ENCODE measurements at places on chromosomes 16 and 17.
A peak's percentile ranks its signal among the peaks of the same experiment; 100 is the strongest.

- DNase-seq: peak; percentile 33
Observed at GRCh38 chr17:34706029-34706428, 126.6 kb downstream of the TMEM132E start.

DNA sequence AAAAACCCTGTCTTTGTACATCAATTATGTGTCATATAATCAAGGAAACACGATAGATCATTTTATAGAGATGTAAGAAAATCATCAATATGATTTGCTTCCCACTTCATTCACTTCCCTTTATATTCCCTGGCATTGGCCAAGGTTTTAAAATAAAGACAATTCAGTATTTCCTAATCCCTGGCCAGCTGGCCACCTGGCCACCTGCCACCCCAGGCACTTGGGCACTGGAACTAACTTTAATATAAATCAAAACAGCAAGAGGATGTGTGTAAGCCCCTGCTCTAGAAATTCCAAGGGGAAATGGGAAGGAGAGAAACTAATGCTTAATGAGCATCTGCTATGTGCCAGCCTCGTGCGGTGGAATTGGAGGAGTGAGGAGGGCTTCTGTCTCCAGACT is 58.6 kb upstream of the TOB1 start:
- DNase-seq: no peak

- no peak for DNase-seq
Observed at GRCh38 chr16:27761816-27762215, 211.9 kb downstream of the KATNIP start.

- DNase-seq: no peak
Observed at GRCh38 chr17:49969134-49969759, at the start of gene DLX4. DLX4 (plus strand) TSS chr17:49969190; CDS start chr17:49969469, 279 bp downstream.

Measured in stimulated activated naive CD8-positive, alpha-beta T cell treated with anti-CD3 and anti-CD28 coated beads, Interleukin-15, Interleukin-2, amounts not matched to agents 100 U/mL and 50 U/mL, for 24 hours (primary cell).